Right hindlimb (tissue), 1 donor: ENCODE measurements at places on chromosomes 5 and 9.

DNA sequence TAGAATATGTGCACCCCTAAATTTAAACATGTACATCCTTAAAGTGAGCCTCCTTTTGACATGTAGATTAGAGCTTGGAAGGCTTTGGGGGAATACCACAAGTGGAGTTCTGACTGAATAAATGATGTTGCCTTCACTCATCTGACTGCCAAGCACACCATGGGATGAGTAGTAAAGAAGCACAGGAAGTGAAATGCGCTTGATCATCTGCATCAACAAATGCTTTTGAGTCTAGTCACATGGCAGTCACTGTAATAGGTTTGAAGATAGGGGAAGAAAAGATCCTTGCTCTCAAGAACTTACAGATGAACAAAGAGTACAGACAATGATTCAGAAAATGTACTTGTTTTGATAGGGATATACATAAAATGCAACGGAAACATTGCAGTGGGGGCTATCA, 62.0 kb upstream of the STARD4 start:
- no peak for DNase-seq

- DNase-seq: no peak
Observed at GRCh38 chr5:33241802-33242201, 199.0 kb upstream of the TARS1 start.

DNA sequence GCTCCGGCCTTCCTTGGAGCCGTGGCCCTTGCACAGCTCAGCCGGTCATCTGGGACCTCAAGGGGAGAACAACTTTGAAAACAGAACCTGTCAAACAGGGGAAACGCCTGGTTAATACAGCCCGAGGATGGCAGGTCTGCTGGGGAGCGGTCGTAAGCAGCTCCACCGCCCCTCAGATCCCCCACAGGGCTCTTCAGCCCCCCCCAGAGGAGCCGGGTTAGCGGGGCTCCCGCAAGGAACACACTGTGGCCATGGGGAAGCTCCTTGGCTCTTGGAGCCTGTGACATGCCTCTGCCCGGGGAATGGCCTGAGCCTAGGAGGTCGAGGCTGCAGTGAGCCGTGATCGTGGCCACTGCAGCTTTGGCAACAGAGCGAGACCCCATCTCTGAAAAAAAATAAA, 6.8 kb downstream of the TMEM250 start:
- DNase-seq: no peak

DNA sequence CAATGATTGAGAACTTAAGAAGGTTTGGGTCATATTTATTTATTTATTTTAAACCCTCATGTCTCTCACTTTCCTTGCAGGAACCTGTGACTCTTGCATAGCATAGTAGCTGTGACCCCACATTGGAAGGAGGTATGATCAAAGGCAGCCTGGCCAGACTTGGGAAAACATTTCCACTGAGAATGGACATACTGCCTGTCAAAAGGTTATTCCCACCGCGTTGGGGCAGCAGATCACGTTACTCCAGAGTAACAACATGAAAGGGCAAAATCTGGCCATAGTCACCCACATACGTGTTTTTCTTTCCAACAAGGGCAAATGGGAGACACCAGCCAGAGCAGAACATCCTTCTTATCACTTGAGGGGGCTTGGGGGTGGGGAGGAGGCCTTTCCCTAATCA, 95.7 kb downstream of the ARL15 start:
- no peak for DNase-seq

- no peak for DNase-seq
Observed at GRCh38 chr9:98150721-98151120, 31.7 kb upstream of the TRIM14 start.

DNA sequence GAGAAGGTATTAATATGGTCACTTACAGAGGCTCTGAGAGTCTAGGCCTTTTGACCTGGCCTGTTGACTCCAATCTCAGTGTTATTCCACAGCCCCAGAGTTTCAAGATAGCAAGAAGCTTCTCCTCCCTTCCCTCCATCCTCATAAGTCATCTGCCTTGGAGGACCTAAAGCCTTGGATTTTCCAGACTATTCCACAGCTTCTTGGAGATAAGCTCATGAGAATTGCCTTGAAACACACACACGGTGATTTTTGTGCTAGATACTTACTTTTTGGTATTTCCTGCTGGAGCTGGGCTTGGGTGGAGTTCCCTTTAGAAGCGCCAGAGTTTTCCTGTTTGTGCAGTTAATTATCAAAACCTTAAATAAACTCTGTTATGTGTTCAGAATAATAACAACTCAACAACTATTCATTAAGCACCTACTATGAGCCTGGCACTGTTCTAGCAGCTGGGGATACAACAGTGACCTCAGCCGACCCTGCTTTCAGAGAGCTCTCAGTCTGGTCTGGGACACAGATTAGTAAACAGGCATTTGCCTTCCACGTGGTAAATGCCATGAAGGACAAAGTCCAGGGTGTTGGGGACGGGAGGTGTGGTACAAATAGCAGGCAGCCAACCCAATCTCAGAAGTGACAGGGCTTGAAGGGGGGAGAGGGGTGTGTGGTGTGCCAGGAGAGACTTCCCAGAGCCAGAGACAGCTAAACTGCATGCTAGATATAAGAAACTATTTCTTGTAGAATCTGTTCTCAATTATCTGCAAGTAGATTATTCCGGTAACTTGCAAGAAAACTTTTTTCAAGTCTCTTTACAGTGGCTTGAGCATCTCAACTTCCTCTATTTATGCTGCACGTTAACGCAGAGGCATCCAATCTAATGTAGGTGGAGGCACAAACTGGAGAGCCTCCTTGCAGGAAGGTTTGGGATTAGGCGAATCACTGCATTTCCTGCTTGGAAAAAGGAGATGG, 55.9 kb upstream of the KLF9 start:
- DNase-seq: no peak

DNA sequence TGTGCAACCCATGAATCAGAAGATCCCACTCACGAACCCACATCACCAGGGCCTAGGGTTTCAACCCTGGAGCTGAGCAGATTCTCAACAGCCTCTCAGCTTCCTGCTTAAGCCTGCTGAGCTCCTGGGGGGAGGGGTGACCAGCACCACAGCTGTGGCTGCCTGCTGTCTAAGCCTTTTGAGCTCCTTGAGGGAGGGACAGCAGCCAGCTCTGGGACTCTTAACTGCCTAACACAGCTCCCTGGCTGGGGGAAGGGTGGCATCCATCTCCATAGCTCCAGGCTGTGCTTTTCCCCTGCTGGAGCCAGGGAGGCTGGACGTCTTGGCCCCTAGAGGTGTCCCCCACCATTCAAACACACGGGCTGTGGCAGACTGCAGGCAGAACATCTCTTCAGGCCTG, 250.3 kb downstream of the DMAC1 start:
- DNase-seq: peak; percentile 79

DNA sequence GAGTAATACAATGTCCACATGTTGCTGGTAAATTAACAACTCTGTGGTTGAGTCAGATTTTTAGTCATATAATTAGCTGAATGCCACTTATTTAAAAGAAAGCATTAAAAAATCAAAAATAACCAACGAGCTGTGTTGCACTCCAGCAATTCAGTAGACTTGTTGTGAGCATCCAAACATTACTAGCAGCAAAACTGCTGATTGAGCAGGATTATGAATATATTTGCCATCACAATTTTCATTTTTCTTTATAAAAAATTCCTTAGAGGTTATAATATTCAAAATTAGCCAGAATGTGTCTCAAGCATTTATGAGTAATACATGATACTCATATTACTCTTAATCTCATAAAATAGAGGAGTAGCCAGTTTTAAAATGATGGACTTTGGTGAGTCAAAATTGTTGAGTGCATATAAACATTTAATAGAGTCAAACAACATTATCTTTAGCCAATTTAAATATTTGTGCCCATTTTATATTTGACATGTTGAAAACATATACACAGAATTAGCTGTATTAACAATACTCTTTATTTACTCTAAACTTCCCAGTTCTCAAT, 44.0 kb downstream of the ST8SIA4 start:
- DNase-seq: no peak

DNA sequence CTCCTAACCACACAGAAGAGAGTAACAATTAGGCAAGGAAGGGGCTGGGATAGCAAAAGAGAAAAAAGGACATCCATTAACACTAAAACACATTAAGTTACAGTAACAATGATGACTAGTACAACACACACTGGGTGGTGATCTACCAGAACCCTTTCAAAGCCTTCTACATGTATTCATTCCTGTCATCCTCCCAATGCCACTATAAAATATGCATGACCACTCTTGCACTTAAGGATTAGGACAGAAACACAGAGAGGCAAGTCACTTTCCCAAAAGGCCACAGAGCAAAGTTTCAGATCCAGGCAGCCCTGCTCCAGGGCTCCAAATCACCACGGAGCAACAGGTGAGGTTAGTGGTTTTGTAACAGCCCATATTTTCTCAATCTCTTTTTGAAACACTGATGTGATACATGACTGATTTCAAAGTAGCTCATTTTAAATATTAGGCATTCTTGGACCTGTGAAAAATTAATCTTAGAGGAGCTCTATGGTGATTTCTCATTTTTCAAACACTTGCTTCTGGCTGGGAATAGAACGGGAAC, 86.7 kb downstream of the AUH start:
- no peak for DNase-seq

DNA sequence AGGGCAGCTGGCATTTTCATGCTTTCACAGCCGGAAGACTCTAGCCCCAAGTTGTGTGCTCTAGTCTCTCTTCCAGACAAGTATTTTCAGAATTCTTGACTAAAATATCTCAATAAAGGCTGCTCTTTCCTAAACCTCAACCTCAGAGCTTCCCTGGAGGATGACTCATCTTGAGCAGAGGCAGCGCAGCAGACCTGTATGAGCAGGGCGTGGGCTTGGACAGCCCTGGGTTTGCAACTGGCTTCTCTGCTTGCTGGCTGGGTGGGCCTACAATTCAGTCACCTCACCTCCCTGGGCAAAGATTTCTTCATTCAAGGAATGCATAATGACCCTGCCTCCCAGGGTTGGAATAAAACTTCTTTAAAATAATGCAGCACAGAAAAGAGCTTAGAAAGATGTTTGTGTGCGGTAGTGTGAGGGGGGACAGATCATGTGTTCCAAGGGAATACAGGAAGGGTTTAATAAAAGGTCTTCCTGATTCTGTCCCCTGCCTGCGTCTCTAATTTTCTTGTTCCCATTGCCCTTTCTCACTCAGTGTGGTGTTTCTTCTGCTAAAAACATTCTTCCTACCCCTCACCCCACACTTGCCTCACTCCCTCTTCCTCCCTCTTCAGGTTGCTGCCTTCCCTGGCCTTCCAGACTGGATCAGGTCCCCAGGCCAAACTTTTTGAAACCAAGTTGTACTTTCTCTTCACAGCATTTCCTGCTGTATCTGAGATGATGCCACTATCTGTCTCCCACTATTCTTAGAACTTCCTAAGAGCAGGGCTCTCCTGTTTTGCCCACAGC, 39.4 kb upstream of the MAP1B start:
- DNase-seq: no peak

- DNase-seq: peak; percentile 72
Observed at GRCh38 chr5:180830253-180831138, 27.9 kb upstream of the MGAT1 start.

GRCh38 chr5:154593071-154593470, 115.0 kb upstream of the HAND1 start:
- DNase-seq: no peak

DNA sequence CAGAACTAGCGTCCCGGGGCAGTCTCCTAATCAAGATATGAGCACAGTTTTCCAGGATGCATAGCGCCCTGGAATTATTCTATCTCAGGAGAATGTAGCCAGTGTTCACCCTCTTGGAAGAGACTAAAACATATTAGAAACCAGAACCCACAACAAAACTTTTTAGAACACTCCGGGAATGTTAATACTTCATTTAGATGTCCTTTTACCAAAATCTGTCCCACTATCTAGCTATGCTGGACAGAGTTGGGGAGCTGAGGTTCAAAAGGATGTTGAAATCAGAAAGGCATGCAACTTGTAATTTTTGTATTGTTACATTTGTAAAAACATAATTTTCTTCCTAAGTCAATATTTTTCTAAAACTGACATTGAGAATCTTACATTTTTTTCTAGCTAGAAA, 386.5 kb upstream of the RFX3 start:
- DNase-seq: no peak

GRCh38 chr5:38827525-38827924, 18.3 kb upstream of the OSMR start:
- no peak for DNase-seq

GRCh38 chr9:7370381-7370780, 429.2 kb downstream of the DMAC1 start:
- peak; percentile 60 for DNase-seq

DNA sequence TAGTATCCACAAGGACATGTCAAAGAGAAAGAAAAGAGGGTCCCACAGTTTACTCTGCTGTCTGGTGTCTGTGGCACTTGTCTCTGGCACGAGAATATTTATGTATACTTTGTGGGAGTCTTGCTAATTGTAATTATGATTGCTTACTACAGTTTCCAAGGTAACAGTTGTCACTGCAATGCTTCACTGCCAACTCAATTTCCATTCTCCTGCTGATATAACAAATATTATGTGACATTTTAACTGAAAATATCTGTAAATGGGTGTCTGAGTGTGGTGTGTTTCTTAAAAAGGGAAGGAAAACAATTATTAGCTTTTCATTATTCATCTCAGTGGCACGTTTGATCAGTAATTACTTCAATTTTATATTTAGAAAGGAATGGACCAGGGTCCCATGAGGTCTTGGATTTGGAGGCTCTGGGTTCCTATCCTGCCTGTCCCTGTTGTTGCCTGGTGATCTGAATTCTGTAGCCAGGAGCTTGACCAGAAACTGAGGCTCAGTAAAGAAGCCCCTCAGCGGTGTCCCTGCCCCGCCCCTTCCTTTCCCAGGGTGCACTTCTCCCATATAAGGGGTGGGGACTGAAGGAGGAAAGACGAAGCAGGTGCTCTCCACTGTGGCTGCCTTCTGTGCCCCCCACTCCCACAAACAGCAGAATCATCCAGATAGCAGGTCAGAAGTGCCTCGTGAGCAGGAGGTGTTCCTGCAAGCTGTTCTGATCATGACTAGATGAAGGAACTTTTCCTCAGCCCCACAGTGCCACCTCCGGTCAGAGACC, 137.3 kb upstream of the KIF2A start:
- DNase-seq: no peak

- no peak for DNase-seq
Observed at GRCh38 chr9:123821619-123822018, 108.3 kb downstream of the DENND1A start.

- DNase-seq: no peak
Observed at GRCh38 chr9:94591876-94592275, 1.7 kb downstream of the FBP2 start.

DNA sequence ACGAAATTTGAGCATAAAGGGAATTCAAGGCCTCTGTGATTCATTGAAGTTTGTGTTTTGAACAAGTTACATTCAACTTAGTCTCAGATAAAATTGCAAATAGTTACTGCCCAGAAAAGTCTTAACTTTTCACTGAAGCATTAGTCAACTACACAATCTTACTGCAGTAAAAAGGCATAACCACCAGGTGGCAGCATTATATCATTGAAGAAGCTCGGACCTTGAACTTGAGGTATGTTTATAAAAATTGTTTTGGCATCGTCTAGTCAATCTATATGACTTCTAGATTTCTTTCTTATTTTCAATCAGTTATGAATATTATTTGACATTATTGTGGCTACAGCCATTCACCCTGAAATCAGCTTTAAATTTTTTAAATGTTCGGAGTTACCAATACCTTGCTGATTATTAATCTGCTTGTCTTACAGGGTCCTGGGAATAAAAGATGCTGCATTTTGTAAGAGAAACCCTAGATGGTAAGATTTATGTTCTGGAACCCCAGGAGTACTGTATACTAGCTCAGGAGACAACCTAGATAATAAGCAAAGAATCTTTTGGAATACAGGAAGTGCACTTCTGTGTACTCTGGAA, 83.9 kb upstream of the GRAMD2B start:
- peak; percentile 46 for DNase-seq
